ENCODE measurements at places on chromosomes 3 and 15. TPM values are rescaled to one million over a fixed set of nuclear protein-coding genes. Genes with fewer than 3 reads are reported as not detected.

The P2RY13 gene
- total RNA-seq = not detected

The SLC22A13 gene
- total RNA-seq = not detected

The SGO1 gene
- 10.6 TPM for total RNA-seq

The SCG3 gene
- total RNA-seq = not detected

The CRYBG3 gene
- total RNA-seq = 5.1 TPM

The SPTBN5 gene
- 2.4 TPM for total RNA-seq

The EOMES gene
- not detected for total RNA-seq

The SLC26A6 gene
- total RNA-seq = 4.4 TPM

The ROPN1B gene
- total RNA-seq = not detected

The PPP1R14D gene
- not detected for total RNA-seq

The TUSC7 gene
- total RNA-seq = not detected

The CASR gene
- not detected for total RNA-seq

The NEK4 gene
- total RNA-seq = 14.6 TPM

The C2CD4A gene
- not detected for total RNA-seq

The PYGO1 gene
- total RNA-seq = 4.9 TPM

The RPUSD2 gene
- total RNA-seq = 12.6 TPM

The CCR3 gene
- total RNA-seq = not detected

The CALML4 gene
- total RNA-seq = 0.82 TPM

The LMOD3 gene
- not detected for total RNA-seq

The PTPRG gene
- total RNA-seq = 6.1 TPM

The CADPS gene
- total RNA-seq = 0.07 TPM

The SPTSSB gene
- not detected for total RNA-seq

The CCDC80 gene
- 240 TPM for total RNA-seq

The GRK7 gene
- not detected for total RNA-seq

The KCNMB2 gene
- not detected for total RNA-seq

The SLC12A8 gene
- total RNA-seq = 52.7 TPM

The VGLL3 gene
- 11.7 TPM for total RNA-seq

The EFCC1 gene
- total RNA-seq = not detected

The ZBED2 gene
- not detected for total RNA-seq

The TIMP4 gene
- 0.10 TPM for total RNA-seq

The SMAD3 gene
- 38.2 TPM for total RNA-seq

The COL6A5 gene
- total RNA-seq = not detected

The ARL14 gene
- total RNA-seq = not detected

The THBS1 gene
- total RNA-seq = 364 TPM

The RPL35A gene
- total RNA-seq = 2,822 TPM

The TMEM207 gene
- total RNA-seq = not detected

The KLF15 gene
- total RNA-seq = 0.26 TPM

The LDHAL6B gene
- not detected for total RNA-seq

The LMLN gene
- 3.5 TPM for total RNA-seq

The POPDC2 gene
- total RNA-seq = 0.07 TPM

The ADAMTS9 gene
- not detected for total RNA-seq

The MYEF2 gene
- total RNA-seq = 5.6 TPM

Measured in MG63 (cell line).